CD8-positive, alpha-beta memory T cell (primary cell): ENCODE measurements at places on chromosomes 16 and 17.

GRCh38 chr17:9971991-9972390, 66.9 kb upstream of the RCVRN start:
- no peak for DNase-seq

DNA sequence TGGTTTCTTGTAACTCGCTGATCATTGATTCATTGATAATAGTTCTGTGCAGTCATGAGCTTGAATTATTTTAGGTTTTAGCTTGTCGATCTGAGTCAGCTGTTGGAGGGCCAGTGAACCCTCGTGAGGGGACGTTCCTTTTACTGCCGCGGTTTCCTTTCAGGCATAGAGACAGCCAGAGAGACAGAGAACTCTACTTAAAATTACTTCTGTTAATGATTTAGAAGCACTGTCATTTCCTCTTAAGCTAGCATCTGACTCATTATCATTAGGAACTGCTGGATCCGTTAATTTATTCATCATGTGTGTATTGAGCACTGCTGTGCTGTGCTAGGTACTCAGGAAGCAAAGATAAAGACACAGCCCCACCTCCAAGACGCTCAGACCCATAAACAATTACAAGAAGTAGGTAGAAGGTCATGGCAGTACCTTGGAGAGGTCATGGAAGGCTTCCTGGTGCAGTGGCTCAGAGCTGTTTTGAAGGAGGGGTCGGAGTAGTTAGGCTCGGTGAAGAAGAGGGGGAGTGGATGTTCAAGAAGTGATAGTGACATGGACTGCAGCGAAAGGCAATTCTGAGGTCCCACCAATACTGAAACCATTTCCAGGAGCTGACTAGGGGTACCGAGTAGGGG, 3.3 kb downstream of the PGS1 start:
- DNase-seq: no peak

DNA sequence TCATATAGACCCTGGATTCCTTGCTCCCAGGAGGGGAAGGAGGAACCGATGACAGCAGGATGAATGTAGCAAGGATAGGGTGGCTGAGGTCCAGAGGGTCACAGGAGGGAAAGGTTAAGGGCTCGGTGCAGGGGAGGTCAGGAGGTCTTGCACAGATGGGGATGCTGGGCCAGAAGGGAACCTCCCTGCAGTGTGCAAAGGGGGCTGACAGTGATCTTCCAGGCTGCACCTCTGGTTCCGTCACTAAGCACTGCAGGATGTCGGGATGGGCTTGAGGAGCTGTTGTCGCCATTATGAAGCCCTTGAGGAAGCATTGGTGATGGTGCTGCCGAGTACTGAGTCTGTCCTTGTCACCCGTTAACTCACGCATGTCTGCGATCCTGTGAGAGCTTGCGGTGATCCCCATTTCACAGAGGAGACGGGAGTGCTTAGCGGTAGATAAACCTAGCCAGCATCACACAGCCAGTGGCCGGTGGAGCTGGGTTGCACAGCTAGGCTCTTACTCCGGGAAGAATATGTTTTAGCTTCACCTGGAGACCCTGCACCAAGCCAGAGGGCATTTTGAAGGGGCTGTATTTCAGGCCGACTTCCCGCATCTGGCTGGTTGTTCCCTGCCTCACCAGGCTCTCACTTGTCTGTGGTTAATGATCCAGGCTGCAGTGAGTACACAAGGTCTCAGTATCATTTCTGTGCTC, 120.4 kb downstream of the SNX29 start:
- no peak for DNase-seq

DNA sequence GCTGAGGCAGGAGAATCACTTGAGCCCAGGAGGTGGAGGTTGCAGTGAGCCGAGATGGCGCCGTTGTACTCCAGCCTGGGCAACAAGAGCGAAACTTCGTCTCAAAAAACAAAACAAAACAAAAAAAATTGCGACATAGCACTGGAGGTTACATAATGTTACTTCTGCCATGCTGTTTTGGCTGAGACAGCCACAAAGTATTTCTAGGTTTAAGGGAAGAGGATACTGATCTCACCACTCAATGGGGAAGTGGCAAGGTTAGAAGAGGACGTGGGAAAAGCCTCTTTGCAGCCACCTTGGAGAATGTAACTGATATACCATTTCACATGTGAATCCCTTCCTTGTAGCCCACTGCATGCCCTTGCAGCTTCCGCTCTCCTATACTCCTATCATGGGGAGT, 131.2 kb upstream of the NLRP1 start:
- no peak for DNase-seq

DNA sequence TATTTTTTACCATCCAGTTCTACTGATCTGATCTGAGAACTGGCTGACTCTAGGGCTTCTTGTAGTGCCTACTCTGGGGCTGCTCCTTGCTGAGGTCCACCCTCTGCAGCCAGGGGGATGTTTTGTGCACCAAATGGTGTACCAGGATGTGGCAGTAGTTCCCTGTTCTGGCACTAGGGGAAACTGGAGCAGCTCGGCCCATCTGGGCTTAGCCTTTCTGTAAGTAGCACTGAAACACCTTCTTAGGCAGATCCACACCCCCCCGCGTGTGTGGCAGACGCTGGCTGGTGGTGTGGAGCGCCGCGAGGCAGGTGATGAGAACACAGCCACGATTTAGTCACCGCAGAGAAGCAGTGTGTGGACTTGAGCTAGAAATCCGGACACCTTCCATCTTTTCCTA, 17.0 kb downstream of the DUSP14 start:
- no peak for DNase-seq
